Activated T-helper 1 cell treated with anti-CD3 and anti-CD28 coated beads, Interleukin-2, amount 50 U/mL, for 16 hours (primary cell): ENCODE measurements at places on chromosomes 11 and 22.
A peak's percentile ranks its signal among the peaks of the same experiment; 100 is the strongest.

GRCh38 chr22:49297871-49298721 is 529.6 kb downstream of the BRD1 start:
- DNase-seq, result no peak

DNA sequence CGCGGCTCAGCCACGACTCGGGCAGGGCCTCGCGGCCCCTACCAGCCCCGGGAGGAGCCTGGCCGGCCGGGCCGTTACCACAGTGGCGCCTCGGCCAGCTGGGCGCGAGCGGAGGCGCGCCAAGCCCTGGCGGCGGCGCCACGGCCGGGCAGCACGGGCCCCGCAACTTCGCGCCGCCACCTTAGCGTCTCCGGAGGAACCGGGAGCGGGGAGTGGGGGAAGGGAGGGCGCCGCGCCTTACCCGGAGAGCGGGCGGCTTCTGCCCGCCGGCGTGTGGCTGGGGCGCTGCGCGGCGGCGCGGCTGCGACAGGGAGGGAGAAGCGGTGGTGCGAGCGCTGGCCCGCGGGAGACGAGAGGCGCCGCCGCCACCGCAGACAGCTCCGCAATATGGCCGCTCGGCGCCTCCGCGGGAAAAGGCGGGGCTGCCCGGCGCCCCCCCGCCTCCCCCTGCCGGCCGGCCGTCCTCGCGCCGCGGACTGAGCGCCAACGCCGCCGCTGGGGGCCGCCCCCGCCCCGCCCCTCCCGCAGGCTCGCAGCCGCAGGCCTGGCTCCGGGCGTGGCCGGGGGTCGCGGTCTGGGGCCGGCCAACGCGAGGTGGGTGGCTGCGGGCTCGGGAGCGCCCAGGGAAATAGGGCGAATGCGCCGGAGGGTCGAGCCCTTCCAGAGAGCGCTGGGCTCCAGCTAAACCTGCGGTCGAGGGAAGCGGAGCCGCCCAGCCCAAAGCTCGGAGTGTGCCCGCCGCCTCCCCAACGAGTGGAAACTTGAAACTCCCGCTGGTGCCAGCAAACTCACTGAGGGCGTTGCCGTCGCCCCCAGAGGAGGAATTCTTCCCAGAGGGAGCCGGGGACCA is at the start of gene RDX:
Gene RDX (minus strand): TSS at position 389 of the 850 bp plus-strand sequence. CDS start 16,922 bp downstream, outside the sequence.
- DNase-seq, result peak; percentile 54

- no peak for DNase-seq
Observed at GRCh38 chr22:37427135-37427710, at the start of gene ELFN2. TSS of gene ELFN2 (minus strand) at chr22:37427479. CDS start at chr22:37375534, 51,945 bp downstream.

DNA sequence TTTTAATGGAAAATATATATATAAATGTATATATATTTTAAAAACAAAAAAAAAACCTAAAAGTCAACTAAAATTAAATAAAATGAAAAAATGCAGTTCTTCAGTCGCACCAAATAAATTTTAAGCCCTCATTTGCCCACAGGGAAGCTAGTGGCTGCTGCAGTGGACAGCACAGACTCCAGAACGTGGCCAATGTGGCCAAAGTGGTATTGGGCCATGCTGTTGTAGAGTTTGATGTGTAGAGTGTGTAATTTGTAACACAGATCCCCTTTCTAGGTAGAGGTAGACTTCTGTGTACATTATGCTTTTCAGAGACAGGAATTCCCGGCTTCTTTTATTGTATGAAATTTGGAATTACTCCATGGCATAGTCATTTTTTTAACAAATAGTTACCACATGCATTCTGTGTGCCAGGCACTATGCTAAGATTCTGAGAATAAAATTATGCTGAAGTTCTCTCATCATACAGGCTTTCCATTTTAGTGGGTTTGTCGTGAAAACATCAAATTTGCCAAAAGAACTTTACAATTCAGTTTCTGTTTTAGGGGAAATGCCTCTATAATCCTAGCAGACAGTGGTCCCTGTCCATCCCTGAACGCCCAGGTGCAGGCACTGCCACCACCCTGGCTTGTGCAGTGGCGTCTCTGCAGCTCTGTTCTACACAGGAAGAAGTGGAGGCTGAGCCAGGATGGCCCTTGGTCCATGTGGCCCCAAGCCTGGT is 68.5 kb downstream of the MED15 start:
- DNase-seq, result no peak

DNA sequence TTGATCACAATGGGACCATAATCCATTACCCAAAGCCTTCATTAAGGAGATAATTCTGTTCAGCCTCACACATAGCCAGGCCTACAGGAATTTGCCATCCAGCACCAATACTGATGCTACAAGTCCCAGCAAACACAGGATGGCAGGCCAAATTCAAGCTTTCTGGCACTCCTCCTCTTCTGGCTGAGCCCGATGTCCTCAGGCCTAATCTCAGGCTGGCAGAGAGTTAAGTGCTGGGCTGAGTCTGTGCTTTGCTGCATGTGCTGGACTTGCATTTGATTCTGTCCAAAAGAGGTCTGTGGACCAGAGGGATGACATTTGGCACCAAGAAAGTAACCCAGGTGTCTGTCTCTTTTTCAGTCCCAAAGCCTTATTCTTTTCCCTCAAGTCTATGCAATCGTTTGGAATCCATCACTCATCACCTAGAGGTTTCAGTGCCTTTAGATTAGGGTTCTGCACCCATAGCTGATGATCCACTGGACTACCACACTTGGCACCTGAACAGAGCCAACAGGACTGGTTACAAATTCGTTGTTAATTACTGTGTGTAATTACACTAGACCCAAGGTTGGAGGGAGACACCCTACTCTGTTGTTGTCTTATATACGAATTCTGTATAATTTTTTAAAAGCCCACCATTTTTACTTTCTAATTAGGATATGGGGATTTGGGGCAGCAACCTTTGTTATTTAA is 19.4 kb upstream of the LIN7C start:
- DNase-seq, result no peak

- peak; percentile 96 for DNase-seq
Observed at GRCh38 chr11:76380977-76381719, at the start of the genes GVQW3 and THAP12. TSS of gene GVQW3 (plus strand) at chr11:76381323. CDS start at chr11:76381829, 506 bp downstream. TSS of gene THAP12 (minus strand) at chr11:76381132. CDS start at chr11:76380836, 296 bp downstream.

- DNase-seq, result no peak
Observed at GRCh38 chr11:58919561-58919960, 19.7 kb upstream of the GLYATL1 start.

DNA sequence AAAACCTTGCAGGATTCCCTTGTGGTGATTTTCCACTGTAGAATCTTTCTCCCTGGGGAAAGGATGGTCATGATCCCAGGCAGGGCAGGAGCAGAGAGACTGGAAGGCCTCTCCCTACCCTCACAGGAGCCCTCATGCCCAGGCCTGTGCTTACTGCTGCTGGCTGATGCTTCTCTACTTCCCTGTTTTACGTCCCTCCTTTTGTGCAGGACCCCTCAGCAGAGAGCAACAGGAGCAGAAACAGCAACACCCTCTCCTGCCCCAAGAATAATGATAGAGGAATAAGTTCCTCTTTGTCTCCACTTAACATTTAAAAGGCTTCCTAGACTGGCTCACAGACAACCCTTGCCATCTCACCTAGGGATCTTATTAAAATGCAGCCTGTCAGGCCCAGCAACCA is 3.6 kb downstream of the ISX start:
- DNase-seq, result no peak

DNA sequence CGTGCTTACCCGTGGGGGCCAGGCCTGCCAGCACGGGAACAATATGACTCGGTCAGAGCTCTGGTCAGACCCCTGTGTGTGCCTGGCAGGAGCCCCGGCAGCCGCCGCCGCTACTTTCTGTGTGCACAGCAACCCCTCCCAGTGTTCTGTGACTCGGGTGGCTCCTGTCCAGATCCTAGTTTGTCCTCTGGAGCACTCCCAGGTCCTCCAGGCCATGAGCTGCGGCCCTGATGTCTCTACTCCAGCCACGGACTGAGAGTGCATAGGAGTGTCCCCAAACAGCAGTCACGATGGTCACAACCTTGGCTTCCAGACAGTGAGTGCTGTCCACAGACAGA is 3.2 kb downstream of the NDUFS8 start:
- no peak for DNase-seq

- DNase-seq, result no peak
Observed at GRCh38 chr11:86444981-86445380, 70.3 kb downstream of the CCDC81 start.
